C1 segment of cervical spinal cord (tissue), 14 donors: ENCODE measurements at places on chromosomes 2 and 18.

- no peak for DNase-seq
Observed at GRCh38 chr2:224260372-224261020, 141.4 kb downstream of the FAM124B start.

DNA sequence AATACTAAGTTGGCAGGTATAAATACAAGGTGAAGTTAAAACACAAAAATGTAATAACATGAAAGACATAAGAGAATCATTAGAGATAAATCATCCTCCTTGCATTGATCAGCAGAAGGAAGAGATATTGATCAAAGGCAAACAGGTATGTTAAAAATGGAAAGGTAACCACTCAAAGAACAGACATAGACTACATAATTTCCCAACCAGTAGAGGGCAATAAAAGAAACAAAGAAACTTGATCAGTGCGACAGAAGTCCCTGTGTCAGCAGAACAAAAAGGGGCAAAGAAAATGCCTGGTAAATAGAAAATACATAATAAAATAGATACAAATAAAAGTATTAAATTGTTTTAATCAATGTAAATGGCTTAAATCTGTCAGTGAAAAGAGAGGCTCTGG lies 53.6 kb downstream of the FAM228A start:
- no peak for DNase-seq

- no peak for DNase-seq
Observed at GRCh38 chr2:118301248-118301647, 213.0 kb downstream of the INSIG2 start.

DNA sequence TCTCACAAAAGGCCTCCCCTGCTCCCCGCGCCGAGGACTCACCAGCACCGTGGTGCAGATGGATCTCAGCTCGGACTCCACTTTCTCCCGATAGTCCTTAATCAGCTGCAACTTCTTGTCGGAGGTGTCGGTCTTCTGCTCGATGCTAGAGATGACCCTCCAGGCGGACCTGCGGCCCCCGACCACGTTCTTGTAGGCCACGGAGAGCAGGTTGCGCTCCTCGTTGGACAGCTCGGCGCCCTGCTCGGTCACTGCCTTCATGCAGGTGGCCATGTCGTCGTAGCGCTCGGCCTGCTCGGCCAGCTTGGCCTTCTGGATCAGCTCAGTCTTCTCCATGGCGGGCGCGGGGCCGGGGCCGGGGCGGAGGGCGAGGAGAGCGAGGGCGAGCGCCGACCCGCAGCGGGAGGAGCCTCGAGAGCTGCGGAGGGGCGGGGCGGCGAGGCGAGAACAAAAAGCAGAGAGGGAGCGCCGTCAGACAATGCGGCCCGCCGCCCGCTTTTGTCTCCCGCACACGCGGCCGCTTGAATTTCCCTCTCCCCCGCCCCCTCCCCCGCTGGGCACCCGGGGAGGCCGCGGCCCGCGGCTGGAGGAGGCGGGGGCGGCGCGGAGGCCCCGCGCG lies 571 bp downstream of the YWHAQ start:
- no peak for DNase-seq

DNA sequence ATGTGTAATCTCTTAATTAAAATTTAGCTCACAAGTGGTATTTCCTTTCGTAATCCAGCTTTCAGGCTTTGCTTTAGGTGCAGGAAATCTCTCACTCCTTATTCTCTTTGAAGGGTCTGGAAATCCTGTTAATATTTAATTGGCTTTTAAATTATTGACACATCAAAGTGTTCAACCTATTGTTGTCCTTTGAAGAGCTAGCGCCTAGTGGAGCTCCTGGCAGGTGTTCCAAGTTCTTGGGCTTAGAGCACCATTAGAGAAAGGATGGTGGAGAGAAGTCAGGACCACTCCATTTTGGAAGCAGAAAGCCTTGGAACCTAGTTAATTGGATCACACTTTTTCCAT lies 92.4 kb downstream of the CABLES1 start:
- DNase-seq = no peak

DNA sequence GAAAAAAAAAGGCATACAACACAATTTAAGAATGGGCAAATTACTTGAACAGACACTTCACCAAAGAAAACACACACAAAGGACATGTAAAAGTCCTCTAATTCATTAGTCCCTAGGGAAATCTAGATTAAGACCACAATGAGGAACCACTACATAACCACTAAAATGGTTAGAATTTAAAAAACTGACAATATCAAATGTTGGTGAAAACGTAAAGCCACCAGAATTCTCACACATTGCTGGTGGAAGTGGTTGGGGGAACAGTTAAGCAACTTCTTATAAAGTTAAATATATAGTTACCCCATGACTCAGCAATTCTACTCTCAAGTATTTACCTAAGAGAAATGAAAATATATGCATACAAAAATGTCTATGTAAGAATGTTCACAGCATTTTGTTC lies 11.8 kb downstream of the RTN4 start:
- DNase-seq = no peak

- no peak for DNase-seq
Observed at GRCh38 chr18:62506495-62507143, 16.2 kb upstream of the ZCCHC2 start.

DNA sequence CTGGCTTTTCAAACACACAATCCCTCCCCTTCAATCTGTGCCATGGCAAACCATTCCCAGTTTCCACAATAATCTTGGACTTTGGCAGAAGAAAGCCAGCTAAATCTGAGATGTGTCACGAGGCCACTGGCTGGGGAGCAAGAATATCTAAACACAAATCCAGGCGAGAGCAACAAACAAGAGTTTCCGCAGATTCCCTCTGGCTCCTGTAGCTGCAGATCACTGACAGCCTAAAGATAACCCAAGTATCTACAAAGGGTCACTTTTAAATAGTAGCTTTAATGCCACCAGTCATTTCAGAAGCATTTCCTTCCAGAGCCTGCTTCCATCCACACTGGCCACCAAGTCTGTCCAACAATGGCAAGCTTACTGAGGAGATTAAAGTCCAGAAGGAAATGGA lies 86.9 kb downstream of the ACVR1 start:
- no peak for DNase-seq

GRCh38 chr18:23105581-23106219 lies 29.6 kb upstream of the CABLES1 start:
- DNase-seq = no peak

DNA sequence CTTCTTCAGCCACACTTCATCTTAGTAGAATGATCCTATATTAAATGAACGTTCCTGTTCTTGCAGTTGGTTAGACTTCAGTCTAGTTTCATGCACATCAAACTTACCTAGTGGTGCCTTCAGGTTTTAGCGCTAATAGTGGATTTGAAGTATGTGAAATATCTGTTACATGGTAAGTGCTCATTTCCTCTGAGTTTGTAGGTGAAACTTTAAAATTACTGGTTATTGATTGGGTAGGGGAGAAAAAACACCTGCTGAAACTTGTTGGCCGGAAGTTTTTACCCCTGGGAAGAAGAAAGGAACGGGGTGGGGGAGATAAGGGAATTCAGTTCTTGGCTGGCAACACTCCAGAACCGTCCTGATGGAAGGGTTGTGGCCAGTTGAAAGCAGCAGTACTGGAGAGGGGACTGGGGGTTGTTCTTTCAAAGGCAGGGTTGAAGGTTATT lies 112.8 kb downstream of the SPTBN1 start:
- DNase-seq = no peak

- DNase-seq = no peak
Observed at GRCh38 chr18:35267161-35267651, 22.8 kb downstream of the ZSCAN30 start.

DNA sequence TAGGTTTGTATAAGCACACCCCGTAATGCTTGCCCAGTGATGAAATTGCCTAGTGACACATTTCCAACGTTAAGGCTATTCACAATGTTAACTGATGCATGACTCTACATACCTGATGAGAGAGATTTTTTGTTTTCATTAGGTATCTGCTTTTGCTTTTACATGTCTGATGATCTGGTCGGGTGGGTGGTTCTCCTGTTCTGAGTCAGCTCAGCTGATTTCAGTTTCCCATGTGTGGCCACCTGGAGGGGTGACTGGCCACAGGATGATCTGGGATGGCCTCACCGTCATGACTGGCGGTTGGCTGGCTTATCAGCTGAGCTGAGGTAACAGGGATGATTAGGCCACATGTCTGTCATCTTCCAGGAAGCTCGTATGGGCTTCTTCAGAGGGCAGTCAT lies 33.8 kb upstream of the ACYP2 start:
- DNase-seq = no peak

- no peak for DNase-seq
Observed at GRCh38 chr2:86622519-86623042, 1.1 kb downstream of the RNF103 start.

GRCh38 chr2:201532686-201533304 lies 81.3 kb downstream of the STRADB start:
- DNase-seq = no peak

DNA sequence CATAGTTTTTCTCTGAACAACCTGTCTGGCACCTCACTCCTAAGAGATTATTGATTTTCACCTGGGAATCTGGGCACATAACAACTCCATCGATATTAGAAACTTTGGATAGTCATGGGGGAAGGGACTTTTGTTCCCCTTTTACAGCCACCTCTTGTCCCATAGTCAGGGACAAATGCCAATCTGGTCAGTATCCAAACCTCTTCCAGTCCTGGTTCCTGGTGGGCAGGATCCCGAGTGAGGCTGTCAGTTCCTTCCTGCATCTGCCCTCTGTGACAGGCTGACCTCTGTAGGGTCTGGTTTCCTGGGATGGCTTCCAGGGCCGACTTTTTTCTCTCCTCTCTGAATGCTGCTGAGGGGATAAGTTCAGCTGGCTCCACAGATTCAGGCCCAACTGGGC lies 11.0 kb downstream of the KIF5C start:
- DNase-seq = no peak

DNA sequence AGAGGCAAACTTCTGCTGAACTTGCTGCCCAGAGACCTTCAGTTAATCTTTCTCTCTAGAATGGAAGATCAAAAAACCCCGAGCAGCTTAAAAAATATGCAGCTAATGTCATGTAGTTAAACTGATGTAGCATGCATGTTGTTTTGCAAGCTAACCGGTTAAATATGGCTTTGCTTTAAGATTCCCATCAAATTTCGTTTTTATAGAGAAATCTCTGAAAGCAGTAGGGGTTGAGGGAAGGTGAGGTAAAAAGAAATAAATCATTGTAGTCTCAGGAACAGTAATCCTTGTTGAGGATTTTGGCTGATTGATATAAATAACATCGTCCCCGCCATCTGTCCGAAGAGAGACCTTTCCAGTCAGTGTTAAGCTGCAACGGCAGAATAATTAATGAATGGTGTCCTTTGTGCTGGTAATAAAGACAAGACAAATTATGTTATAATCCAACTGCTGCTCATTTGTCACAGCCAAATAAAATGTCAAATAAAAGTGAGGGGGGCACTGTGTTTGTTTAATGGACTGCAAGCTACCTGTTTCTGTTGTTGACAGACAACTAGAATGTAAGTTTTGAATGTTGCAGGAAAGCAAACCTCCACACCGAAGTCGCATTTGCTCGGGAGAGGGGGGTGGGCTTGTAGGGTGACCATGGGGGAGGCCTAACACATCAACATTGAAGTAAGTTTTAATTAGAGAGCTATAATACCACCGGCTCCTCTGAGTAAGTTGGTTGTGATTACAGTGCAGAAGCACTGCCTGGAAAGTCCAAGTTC lies 555.5 kb downstream of the ARHGAP15 start:
- DNase-seq = no peak

DNA sequence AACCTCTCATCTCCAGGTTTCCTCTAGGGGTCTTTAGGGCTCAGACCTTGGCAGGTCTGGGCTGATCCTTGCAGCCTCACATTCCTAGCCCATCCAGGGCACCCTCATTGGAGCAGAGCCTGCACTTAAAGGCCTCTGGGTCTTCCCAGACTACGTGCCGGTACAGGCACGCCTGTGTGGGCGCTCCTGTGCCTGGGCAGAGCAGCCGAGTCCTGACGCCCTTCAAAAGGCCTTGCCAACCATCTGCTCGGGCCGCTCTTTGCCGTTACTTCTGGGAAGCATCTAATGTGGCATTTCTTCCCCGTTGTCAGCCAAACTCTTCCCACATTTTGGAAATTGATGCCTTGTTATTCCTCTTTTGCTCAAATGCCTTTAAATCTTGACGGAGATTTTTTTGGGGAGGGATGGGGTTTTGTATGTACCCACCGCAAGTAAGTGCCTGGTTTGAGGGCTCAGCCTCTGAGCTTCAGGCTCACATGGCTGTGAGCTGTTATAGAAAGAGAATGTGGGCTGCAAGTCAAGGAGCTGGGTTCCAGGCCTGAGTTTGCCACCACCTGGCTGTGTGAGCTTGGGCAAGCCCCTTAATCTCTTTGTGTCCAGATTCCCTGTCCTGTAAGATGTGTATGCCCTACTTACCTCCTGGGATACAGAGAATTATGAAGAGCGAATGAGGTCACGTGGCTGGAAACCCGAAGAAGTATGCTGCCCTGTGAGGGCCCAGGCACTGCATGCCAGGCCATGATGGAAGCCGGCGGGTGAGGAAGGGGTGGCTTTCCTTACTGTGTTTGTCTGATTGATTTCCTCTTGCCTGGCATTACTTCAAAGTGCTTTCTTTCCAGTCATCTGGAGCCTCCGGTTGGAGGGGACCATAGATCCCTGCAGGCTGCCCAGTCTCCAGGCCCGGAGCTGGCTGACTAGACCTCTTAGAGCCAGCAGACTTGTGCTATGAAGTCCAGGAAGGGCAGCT lies 20.6 kb downstream of the EHD3 start:
- DNase-seq = peak; percentile 29

DNA sequence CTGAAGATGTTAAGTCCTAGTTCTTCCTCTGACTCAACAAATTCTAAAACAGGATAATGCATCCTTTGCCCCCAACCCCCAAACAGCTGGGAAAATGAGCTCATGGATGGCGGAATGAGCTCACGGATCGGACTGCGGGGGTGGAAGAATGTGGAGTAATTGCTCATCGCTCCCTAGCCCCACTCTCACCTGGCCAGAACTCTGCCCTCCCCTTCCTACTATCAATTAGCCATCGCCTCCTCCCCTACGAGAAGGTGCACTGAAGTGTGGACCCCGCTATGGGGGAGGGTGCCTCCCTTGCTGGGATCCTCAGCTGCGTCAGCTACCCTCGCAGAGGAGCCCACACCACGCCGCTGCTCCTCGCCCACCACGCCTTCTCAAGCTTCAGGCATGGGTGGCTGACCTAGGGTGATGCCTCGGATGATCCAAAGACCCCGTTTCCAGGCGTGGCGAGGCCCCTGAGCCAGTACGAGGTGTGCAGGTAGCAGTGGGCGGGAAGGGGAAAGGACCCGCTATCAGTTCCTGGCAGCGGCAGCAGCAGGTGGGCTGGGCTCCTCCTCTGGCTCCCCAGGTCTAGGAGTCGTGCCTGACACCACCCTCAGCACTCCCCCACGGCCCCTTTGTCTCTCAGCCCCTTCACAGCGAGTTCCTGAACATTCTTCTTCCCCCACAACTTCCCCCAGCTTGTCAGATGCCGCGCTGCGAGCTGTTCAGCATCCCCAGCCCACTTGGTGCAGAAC lies 82.1 kb upstream of the POMC start:
- DNase-seq = no peak

DNA sequence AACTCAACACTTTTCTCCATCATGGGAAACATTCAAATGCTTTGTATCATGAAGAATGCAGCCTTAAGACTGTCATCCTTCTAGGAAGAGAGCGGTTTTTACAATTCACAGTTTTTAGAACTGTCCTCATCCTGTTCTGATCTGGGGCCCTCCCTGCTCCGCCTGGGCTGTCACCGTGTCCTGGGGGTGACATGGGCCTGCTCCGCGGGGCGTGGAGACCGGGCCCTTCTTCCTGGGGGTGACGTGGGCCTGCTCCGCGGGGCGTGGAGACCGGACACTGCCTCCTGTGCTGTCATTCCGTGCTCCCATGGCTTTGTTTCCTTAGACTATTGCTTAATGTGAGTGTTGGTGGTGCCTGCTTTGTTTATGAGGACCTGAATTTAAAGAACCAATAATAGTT lies 122.8 kb downstream of the TMEM18 start:
- no peak for DNase-seq

GRCh38 chr18:47767699-47768098 lies 162.8 kb downstream of the SMAD2 start:
- no peak for DNase-seq

GRCh38 chr18:24660956-24661355 lies 200.5 kb downstream of the HRH4 start:
- DNase-seq = no peak
